Stimulated activated CD4-positive, alpha-beta T cell treated with anti-CD3 and anti-CD28 coated beads, TNF-alpha, amount 100 ng/mL, for 24 hours (primary cell): ENCODE measurements at places on chromosomes 16 and 17.
A peak's percentile ranks its signal among the peaks of the same experiment; 100 is the strongest.

DNA sequence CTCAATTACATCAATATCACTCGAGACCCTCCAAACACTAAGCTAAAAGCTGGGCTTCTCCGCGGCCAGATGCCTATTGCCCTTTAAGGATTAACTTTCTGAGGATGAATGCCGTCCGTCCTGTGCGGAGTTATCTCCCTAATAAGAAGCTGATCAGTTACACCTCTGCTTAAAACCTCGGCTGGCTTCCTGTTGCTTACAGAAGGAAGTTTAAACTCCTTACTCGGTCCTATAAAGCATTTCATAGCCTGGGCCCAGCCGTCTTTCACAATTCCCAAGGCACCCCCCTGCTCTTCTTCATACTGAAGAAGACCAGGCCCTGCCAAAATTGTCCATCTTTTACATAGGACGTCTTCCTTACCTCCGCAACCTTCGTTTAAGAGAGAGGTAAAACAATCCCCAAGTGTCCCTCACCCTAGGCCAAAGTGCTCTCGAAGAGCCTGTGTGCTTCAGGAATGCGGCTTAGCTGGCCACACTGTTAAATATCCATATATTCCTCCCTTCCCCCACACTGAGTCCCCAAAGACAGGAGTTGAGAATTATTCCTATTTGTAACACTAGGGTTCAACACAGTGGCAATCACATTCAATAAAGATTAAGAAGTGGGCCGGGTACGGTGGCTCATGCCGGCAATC lies 112.6 kb upstream of the IRX5 start:
- DNase-seq: no peak

GRCh38 chr17:39084558-39084957 lies 66.9 kb downstream of the PLXDC1 start:
- DNase-seq: no peak

DNA sequence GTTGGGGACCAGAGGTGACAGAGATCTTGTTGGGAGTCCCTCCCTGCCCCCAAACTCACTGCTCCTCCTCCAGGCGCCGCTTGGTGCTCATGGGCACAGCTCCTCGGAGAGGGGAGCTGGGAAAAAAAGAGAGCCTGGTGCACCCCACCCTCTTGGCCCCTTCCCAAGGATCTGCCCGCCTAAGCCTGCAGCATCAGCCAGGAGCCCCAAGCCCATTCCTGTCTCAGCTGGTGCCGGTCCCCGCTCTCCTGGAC lies 400 bp downstream of the HCFC1R1 start:
- no peak for DNase-seq

- peak; percentile 36 for DNase-seq
Observed at GRCh38 chr16:1125471-1125870, 27.4 kb upstream of the CACNA1H start.

DNA sequence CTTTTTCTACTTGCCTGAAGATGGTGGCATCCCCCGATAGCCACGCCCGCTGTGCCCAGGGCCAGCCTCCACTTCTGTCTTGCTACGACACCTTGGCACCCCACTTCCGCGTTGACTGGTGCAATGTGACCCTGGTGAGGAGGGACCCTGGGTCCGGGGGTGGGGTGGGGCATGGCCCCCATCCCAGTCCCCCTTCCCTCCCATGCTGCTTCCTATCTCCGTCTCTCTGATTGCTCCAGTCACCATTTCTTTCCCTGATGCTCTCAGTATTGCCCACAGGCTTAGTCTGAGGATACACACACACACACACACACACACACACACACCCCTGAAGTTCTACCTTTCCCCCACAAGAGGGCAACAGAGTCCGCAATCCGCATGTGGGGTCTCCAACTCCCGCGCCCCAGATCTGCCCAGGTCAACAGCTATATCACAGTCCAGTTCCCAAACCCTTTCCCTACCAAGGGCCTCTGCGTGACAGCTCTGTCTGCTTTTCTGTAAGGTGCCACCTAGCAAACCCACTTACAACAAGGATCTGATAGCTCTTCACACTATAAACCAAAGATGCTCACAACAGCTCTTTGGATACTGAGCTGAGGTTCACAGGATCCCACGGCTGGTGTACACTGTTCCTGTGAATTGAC lies 3.4 kb downstream of the SGCA start:
- DNase-seq: no peak

GRCh38 chr17:65332779-65333178 lies 195.6 kb downstream of the RGS9 start:
- DNase-seq: no peak

DNA sequence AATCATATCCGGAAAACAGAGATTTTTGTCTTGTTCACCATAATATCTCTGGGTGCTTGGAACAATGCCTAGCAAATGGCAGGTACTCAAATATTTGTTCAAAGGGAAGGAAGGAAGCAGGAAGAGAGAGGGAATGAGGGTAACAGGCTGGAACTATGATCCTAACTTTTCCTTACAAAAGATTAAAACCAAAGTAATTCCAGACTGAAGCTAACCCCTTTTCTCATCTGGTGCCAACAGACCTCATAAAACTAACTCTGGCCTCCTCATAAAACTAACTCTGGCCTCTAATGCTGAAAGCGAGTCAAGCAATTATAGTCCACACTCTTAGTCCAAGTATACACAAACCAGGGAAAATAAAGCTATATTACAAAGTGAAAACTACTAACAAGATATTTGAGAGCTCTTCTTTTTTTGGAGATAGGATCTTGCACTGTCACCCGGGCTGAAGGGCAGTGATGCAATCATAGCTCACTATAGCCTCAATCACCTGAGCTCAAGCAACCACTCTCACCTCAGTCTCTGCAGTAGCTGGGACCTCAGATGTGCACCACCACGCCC lies 84.6 kb downstream of the KANSL1 start:
- no peak for DNase-seq

DNA sequence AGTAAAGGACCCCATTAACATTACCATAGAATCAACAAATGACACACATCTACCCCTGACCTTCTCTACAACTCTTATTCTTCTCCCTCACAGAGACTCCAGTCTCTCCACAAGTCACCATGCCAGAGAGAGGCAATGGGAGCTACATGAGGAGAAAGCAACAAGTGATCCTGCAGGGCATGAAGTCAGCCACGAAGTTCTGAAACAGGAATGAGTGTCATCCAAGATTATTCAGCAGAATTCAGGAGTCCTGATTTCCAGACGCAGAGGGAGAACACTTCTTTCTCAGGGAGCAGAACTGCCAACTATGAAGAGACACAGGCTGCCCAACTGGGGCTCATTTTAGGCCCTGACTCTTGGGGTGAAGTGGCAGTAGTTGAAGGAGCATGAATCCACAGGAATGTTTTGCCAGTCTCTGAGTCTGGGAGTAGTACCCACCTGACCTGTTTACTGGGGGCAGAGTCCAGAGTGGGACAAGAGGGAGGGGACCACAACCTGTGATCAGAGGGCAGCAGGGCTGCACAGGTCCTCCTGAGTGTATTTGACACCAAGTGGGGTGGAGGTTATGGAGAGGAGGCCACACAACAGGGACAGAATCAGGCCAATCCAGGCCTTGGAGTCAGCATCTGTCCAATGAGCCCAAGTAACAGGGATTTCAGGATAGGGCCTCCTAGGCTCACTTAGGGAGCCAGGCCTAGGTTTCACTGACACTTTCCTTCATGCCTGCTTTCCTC lies 2.4 kb upstream of the MTMR4 start:
- DNase-seq: no peak

- no peak for DNase-seq
Observed at GRCh38 chr16:81715358-81716196, 63.5 kb upstream of the PLCG2 start.

DNA sequence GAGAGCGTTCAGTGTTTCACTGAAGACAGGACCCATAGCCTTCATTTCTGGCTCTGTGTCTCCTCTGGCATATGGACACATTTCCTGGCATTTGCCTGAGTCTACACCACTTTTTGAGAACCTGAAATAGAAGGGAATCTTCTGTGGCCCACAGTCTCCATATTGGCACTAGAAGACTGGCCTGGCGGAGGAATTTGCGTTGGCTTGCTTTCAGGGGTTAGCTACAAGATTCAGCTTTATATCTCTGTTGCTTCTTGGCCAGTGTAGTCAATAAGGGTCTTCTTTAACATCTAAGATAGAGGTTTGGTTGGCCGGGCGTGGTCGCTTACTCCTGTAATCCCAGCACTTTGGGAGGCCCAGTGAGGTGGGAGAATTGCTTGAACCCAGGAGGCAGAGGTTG lies 12.8 kb upstream of the CLEC18C start:
- DNase-seq: no peak

- peak; percentile 8 for DNase-seq
Observed at GRCh38 chr16:69187446-69188235, 677 bp downstream of the SNTB2 start.

DNA sequence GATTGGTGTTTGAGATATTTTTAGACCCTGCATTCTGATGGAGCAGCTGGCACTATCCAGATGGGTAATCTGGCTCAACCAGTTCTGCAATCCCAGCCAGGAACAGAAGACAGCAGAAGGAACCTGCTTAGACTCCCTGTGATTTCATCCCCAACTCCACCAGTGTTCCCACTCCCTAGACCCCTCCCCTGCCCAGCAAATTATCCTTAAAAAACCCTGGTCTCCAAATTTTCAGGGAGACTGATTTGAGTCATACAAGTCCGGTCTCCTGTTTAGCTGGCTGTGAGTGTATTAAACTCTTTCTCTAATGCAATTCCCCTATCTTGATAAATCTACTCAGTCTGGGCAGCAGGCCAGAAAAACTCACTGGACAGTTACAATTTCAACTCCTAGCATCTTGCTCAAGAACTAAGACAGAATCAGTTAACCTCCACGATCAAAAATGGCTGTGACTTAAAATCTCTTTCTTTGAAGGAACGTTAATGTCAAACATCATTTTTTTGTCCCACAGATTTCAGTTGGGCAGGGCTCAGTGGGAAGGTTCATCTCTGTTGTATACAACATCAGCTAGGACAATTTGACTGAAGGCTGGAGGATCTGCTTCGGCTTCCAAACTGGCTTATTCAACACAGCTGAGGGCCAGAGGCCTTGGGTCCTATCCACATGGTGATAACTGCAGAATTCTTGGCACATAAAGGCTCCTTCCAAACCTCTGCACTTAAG lies 4.9 kb upstream of the RBL2 start:
- no peak for DNase-seq

GRCh38 chr16:50838165-50838564 lies 96.3 kb downstream of the CYLD start:
- no peak for DNase-seq

GRCh38 chr16:81367821-81368220 lies 53.1 kb downstream of the GAN start:
- DNase-seq: no peak

- no peak for DNase-seq
Observed at GRCh38 chr17:57466017-57466471, 209.7 kb downstream of the MSI2 start.

DNA sequence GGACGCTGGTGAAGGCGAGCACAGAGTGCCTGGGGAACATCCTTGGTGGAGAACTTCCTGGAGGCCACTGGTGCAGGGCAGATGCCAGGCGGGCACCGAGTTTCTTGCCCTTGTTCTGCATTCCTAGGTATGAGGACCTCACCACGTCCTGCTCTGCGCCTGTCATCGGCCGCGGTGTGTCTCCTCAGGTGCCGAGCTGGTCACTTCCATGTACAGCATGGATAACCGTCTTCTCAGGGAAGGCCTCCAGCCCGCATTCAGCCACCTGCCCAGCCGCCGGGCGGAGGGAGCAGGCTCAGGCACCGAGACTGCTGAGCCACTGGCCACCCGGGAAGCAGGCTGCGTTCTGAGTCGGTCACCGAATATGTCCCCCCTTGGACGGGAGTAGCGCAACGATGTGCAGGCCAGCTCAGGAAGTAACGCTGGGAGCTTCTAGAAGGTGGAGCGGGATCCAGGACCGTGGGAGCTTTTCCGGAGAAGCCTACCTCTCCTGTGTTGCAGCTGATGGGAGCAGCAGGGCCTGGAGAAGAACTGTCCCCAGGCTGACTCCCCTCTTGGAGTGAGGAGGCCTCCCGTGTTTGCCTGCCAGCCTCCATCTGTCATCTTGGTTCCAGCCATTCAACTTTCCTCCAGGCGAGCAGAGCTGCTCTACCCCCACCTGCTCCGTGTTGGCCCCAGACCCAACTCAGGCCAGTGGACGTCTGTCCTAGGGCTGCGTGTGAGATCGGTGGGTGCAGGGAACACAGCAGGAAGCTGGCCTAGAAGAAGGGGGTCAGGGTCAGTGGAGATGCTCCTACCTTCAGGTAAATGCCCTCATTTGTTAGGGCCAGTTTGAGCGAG lies 2.1 kb upstream of the BAIAP2 start:
- DNase-seq: no peak

DNA sequence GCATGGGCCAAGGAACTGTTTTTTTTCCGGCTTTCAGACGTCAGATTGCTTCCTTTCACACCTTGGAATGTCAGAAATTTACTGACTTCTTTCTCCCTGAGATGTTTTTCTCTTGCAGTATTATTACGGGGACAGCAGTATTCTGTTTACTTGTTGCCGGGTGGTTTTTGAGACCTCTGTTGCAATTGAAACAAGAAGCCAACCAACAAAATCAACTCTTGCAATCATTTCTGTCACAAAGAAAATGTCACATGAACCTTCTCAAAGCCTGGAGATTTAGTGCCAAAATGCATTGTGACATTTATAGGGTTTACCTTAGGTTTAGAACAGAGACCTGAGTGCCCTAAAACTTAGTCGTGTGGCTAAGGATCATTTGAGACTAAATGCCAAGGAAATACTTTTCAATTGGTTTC lies 174.3 kb downstream of the MAP2K6 start:
- DNase-seq: no peak

DNA sequence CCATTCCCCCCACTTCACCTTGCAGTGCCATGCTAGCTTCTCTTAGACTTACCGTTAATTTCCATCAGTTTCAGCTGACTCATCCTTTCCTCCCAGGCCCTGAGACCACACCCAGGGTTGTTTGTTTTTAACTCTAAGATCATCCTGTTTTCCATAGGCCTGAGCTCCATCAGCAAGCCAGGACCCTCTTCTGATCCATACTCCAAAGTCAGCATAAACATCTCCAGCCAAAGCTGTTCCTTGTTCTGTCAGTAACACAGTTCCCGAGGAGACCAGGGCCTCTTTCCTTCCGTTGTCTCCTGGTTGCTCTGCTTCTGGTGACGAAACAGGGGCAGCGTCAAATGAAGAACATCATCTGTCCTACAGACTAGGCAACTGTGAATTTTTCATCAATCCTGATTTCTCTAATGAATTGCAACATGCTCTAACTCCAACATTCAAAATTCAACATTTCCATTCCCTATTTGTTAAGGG lies 83.8 kb upstream of the HNF1B start:
- no peak for DNase-seq

DNA sequence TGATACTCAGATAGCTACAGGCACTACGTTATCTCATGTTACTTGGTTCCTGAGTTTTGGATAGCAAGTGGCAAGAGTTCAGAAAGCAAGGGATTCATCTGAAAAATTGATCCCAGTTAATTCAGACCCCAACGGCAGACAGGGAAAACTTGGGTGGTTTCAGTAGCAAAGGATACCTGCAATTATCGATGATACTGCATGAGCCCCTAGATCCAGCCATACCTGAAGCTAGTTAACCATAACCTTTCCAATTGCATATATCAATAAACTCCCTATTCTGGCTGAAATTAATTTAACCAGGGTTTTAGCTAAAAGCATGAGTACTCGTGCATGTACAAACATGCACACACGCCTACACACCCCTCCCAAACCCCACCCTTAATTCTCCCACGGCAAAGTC lies 4.3 kb downstream of the KNOP1 start:
- DNase-seq: no peak

GRCh38 chr16:85104821-85105391 lies 7.4 kb downstream of the CIBAR2 start:
- no peak for DNase-seq
